Putamen (tissue), 1 donor: ENCODE measurements at places on chromosomes 5 and 9.

- no peak for DNase-seq
These were observed 133.4 kb downstream of the TRPM3 start for GRCh38 chr9:70987986-70988385.

DNA sequence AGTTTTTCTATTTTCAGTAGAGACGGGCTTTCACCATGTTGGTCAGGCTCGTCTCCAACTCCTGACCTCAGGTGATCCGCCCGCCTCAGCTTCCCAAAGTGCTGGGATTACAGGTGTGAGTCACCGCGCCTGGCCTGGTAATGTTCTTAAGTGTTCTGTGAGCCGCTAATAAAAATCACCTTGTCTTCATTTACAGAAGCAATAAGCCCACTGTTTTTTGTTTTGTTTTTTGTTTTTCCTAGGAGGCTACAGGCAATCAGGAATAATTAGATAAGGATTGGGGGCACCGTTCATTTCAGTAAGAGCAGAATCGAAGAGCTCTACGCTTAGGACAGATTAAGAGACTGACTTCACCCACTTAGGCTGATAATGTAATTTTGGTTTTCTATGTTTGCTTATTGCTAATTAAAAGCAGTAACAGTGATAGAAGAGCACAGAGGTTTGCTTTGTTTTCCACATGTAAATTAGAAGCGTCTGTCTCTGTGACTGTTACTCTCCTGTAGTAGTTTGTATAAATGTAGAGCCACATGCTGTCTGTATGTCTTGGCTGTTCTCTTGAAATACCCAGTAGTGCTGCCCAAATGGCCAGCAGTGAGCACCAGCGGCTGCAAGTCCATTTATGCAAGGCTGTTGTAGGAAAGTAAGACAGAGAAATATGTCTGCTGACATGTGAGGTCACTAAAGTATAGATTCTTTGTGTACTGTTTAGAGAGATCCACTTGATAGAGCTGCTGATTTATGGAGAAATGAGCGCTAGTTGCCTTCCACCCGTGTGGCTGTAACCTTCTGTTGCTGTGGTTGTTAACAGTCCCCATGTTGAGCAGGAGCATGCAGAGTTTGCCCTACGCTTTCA, 30.5 kb downstream of the TRIO start:
- DNase-seq, result no peak

DNA sequence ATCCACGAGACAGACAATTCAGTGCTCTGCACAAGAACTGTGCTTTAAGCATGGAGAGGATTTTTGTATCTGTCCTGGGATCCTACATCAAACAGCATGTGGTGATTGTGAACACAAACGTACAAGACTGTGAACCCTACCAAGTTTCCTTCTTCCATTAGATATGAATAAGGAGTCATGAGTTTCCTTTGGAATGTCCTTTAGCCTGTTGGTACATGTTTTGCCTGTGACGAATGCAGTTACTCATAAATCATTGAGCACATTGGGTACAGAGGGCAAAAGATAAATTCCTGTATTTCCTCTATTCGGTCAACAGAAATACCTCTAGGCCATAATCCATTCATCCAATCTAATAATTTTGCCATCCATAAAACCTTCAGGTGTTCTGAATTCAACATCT, 61.5 kb downstream of the FXN start:
- DNase-seq, result no peak

- DNase-seq, result no peak
These were observed 129.7 kb upstream of the PCA3 start for GRCh38 chr9:76634356-76635054.

GRCh38 chr9:127114606-127115005, 7.8 kb downstream of the ANGPTL2 start:
- no peak for DNase-seq

GRCh38 chr5:122697191-122697590, 77.7 kb upstream of the SNX2 start:
- no peak for DNase-seq

GRCh38 chr5:9350301-9350797, 195.5 kb downstream of the SEMA5A start:
- DNase-seq, result no peak

DNA sequence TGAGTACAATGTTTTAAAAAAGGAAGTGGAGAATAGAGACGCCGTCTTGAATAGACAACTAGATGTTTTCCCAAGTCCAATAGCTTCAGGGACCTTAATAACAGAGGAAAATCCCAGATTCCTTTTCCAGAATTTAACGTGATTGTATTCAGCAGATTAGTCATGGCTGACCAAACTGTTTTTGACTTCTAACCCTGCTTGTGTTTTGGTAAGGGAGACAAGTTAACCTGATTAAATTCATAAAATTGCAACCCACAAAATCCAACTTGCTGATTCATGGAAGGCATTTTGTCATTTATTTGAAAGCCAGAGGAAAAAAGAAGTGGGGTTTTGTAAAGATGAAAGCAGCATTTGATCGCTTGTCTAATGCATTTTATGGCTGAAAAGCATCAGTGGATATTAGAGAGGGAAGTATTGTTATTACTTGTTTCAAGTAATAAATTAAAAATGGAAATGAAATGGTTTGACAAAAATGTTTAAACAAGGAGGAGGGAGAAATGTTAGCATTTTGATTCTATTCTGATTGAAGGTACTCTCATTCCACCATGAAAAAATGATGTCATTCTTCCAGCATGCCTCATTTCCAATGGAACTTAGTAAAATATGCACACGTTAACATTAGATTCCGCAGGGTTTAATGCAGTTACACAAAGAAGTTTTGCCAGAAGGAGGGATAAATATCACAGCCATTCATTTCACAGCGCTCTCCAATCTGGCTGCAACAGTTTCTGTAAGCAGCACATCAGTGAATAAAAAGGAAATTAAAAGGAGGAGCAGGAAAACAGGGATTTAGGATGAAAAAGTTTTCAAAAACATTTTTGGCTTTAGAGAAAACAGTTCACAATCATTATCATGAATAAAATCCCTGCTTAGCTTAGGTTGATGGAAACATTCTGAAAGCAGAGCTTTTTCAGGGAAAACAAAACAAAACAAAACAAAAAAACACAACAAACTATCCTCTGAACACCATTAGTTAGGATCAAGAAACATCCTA, 314.7 kb downstream of the PRR16 start:
- DNase-seq, result no peak

DNA sequence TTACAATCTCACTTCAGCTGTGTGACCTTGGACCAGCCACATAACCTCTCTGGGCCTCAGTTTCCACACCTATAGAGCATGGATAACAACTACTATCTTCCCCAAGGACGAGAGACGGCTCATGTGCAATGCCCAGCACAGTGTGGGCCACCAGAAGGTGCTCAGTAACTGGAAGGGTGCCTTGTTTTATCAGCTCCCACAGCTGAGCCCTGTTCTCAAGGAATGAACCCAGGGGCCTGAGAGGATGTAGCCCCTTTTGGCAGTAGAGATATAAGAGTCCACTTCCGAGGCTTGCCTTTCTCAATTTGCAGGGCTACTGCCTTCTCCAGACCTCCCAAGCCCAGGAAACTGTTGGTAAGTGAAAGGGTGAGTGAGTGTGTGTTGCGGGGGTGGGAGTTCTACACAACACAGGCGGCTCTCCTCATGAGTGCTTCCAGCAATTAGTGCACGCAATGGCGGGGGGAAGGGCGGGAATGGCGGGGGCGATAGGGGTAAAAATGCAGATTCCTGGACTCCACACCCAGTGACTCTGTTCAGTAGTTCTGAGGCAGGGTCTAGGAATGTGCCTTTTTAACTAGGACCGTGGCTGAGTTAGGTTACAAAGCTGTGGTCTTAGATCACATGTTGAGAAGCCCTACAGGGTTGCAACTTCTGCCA, 185.1 kb downstream of the FSTL4 start:
- DNase-seq, result no peak

DNA sequence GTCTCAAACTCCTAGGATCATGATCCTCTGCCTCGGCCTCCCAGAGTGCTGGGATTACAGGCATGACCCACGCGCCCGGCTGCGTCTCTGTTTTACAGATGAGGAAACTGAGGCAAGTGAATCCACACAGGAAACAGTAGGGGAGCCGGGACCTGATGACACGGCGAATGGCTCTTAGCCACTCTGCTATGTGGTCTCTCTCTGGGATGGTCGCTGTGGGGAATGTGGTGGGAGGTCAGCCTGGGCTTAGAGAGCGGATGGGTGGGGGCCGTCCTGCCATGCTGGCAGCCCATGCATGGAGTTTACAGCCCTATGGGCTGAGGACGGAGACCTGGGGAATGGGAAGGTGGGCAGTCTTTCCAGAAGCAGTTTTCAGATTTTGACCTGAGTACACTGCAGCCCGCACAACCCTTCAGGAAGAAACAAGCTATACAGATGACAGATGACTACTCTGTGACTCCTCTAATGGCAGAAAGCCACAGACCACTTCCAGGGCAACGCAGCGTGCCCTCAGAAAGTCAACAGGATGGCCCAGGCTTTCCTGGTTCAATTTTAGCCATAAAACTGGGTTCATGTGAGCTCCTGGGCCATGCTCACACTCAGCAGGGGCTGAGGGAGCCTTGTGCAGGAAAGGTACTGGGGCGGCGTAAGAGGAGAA, 136.1 kb upstream of the RAPGEF1 start:
- DNase-seq, result no peak

DNA sequence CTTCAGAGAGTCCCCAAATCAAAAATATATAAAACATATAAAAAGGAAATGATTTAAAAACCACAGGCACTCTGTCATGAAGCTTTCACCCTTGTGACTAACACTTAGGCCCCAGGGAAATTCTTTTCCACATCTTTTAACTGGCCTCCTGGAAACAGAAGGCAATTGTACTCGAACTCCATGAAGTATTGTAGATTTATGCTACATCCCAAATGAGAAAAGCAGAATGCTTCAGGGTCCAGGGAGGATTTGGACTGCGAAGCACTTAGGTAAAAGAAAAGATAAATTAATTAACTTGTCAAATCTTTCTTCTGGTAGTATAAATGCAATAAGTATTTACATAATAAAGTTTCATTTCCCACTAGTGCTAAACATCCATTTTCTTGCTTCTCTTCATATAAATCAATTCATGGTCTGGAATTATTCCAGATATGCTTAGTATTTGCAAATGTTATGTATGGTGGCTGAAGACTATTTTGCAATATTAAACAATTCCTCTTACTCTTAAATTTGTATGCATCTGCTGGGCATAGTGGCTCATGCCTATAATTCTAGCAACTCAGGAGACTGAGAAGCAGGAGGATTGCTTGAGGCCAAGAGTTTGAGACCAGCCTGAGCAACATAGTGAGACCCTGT, 64.9 kb upstream of the ELL2 start:
- DNase-seq, result no peak

DNA sequence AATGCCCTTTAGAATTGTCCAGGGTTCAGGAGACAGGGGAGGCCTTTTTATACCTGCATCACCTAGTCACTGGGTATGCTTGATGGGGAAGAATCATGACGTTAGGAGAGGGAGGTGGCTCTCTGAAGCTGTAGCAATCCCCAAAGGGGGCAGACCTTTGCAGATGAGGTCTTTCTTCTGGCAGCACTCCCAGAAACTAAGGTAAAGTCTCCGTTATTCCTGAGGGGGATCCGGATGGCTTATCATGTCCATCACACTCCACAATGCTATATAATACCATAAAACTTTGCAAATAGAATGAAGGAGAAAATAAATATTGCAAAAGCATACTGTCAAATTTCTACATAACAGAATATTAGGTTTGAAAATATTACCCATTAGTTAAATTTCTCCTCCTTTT, 21.5 kb upstream of the CAST start:
- no peak for DNase-seq

DNA sequence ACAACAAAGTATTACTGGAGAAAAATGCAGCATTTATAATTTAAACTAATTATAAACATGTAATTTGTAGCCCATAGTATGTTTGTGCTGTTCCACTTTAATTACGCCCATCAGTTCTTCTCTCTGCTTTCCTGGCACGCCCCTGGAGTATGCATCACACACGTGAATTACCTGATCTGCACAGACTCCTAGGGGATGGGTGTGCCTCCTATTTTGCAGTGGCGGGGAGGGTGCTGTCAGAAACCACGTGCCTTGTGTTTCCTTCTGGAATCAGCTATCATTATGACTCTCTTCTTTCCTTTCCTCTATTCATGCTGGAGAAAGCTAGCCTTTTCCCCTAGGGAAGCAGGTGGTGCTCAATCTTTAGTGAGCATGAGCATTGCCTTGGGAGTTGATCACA, 43.3 kb downstream of the RPS23 start:
- no peak for DNase-seq

GRCh38 chr9:37976714-37977477, 73.0 kb upstream of the SLC25A51 start:
- no peak for DNase-seq

- DNase-seq, result no peak
These were observed 110.9 kb downstream of the NXNL2 start for GRCh38 chr9:88645879-88646199.

DNA sequence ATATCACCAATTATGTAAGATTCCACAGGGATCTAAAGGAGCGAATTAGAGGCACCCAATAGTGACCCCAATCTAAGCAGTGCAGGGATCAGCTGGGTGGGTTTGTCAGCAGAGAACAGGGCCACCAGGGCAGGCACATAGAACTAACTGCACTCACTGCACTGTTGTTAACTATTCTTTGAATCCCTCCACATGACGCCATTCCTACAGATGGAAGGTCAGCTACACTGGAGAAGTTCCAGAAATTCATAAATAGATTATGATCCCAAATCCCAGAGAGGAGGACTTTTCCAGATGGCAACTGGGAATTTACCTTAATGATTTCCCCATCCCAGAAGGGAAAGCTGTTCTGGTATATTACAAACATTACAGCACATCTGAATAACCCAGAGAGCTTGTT, 84.2 kb downstream of the THBS4 start:
- DNase-seq, result no peak

DNA sequence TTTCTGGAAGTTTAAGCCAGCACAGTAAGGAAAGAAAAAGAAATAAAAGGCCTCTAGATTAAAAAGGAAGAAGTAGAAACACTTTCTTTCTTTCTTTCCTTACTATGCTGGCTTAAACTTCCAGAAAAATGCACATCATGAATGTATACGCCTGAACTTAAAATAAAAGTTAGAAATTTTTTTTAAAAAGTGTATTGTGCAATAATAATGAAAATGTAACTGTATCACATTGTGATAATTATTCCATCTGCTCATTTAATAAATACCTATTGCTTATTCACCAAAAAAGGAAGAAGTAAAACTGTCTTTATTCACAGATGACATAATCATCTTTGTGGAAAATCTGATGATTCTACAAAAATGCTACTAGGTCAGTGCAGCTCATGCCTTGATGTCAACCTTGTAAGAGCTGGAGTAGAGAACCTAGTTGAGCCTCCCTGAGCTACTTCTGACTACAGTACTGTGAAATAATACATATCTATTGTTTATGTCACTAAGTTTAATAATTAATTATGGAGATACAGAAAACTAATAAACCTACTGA, 49.4 kb downstream of the MCTP1 start:
- no peak for DNase-seq

DNA sequence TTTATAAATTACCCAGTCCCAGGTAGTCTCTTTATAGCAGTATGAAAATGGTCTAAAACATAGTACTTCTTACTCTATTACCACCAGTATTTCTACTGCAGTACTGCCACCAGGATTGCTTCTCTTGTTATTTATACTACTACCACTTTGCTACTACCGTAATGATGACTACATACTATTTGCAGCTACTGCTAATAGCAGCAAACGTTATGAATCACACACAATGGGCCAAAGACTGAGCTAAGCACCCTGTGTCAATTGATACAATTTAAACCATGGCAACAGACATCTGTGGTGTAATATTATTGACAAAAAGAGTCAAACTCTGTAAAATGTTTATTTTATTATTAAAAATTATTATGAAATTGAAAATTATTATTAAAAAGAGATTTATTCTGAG, 15.3 kb upstream of the KIF12 start:
- no peak for DNase-seq
